Stimulated activated effector memory CD8-positive, alpha-beta T cell treated with anti-CD3 and anti-CD28 coated beads, Interleukin-12 subunit alpha, Interleukin-12 subunit beta, amount 100 ng/mL, for 72 hours (primary cell): ENCODE measurements at places on chromosomes 4 and X.

- no peak for DNase-seq
Measured at GRCh38 chr4:61379406-61379805, 179.3 kb downstream of the ADGRL3 start.

- DNase-seq = no peak
Measured at GRCh38 chr4:123120473-123120872, 198.1 kb upstream of the NUDT6 start.

- DNase-seq = no peak
Measured at GRCh38 chr4:83413676-83414075, 41.9 kb downstream of the HELQ start.

DNA sequence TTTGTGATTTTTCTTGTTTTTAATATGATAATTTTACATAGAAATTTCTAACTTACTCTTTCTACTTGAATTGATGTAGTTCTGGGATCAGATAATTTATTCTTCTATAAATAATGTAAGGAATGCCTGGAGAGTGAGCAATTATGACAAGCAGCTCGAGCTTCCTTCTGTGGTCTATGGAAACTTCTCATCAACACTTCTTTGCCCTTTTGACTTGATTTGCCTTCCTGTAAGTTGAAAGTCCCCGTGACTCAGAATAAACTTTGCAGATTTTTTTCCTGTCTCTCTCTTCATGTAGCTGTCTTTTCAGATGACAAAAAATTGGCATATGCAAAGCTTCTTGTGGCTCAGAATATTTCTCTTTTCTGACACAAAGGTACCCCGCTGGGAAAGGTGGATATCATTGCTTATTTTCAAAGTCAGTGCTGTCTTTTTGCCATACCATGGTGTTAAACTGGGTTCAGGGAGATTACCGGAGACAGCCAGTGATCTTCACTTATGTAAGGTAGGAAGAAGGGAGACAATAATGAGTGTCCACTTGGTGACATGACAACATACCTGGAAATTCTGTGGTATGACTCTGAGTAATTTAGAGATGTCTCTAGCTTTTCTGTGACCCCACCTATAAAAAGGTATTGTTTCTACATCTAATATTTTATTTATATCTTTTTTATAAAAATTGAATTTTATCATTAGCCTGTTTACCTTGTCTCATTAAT lies 278.6 kb upstream of the GNPDA2 start:
- no peak for DNase-seq

- DNase-seq = no peak
Measured at GRCh38 chrX:45566456-45566855, 365.8 kb upstream of the DIPK2B start.

GRCh38 chr4:47238667-47239066 lies 207.3 kb downstream of the GABRB1 start:
- no peak for DNase-seq

GRCh38 chr4:145047151-145047550 lies 50.8 kb downstream of the ANAPC10 start:
- DNase-seq = no peak

DNA sequence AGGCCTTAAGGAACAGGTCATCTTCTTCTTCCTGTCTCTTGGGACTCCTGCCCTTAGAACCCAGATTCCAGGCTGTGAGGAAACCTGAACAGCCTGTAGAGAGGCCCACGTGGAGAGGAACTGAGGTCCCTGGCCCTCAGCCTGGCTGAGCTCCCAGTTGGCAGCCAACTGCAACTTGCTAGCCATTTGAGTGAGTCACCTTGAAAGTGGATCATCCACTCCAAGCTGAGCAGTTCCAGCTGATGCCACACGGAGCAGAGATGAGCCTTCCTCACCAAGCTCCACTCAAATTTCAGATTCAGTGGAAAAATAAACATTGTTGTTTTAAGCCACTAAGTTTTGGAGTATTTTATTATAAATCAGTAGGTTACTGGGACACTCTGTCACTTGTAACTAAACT lies 392.5 kb downstream of the BCOR start:
- no peak for DNase-seq

DNA sequence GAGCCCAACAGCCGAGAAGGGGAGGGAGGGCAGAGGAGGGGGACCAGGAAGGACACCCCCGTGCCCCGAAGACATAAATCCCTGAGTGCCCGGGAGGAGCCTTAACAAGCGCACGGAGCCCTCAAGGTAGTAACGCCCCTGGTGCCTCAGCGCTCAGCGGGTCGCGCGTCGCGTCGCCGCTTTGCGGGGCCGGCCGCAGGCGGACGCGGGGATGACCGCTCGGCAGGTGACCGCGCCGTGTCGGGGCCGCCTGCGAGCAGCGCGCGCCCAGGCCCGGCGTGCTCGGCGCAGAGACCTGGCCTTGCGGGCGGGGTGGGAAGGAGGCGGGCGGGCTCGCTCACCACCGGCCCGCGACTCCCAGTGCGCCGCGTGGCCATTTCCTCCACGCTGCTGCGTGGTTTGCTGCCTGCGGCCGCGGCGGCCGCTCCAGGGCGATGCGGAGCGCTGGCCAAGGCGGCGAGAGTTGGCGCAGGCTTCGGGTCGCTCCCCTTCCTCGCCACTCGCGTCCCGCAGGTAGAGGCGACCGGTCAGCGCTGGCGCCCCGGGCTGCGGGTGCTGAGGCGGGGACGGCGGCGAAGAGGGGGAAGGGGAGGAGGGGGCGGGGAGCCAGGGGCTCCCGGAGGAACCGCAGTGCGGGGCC lies 632 bp downstream of the CCSER1 start:
- no peak for DNase-seq

DNA sequence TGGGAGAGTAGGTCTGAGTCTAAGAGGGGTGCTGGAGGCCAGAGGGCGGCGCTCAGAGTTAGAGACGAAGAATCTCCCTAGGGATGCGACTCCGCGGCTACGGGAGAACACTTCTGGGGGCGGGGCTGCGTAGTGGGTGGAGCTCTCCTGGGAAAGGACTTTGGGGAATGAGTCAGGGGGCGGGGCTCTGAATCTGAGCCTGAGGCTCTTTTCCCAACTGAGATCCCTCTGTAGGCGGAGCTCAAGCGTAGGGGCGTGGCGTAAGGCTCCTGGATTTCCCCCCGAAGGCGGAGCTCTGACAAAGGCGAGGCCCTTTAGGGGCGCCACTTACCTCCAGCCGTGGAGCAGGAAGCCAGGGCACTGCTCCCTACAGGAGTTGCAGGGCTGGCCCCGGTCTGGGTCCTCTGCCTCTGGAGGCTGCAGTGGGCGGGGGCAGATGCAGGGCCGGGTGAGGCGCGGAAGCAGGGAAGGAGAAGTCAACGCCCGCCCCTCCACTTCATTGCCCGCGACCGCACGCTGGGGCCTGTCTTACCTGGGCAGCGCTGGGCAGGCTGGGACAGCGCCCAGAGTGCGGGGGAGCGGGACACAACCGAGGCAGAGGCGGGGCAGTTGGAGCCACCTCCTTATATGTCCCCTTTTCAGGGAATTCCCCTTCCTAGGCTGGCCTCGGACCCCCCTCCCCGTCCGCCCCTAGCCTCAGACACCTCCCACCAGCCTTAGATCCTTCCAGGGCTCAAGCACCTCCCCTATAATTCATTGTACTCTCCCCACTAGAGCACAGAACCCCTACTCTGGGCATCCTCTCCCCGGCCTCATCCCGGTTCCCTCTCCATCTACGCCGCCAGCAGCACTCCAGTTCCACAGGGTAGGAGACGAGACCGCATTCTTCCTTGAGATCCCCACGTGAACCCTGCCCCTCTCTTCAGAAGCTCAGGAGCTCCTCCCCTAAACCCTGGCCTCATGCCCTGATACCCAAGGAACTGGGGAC lies 1.6 kb downstream of the PRICKLE3 start:
- DNase-seq = no peak

DNA sequence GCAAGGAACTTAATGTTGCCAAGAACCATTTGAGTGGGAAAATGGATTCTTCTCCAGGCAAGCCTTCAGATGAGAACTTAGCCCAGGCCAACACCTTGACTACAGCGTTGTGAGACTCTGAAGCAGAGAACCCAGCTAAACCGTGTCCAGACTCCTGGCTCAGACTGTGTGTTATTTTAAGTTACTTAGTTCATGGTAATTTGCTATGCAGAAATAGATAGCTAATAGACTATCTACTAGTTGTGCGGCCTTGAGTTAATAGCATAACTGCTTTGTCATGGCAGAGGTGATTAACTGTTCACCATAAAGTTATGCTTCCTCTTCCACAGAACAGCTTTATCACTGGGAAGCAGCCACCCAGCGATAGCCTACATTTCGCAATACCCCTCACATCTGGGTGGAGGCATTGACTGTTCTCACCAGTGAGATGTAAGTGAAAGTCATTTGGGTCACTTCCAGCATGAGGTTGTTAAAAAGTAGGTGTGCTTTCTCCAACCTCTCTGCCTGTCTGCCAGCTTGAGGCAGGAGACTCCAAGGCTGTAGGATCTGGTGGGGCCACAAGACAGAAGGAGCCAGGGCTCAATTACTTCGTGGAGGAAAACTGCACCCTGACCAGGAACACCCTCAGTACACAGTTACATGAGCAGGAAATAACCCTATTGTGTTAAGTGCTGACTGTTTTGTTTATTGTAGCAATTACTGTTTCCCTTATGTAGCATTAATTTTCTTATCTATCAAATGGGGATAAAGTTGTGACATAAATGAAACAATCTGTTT lies 94.2 kb downstream of the GPAT3 start:
- DNase-seq = no peak

- no peak for DNase-seq
Measured at GRCh38 chr4:4514786-4515185, 27.1 kb downstream of the STX18 start.

- DNase-seq = no peak
Measured at GRCh38 chrX:77298790-77299189, 148.4 kb upstream of the FGF16 start.

DNA sequence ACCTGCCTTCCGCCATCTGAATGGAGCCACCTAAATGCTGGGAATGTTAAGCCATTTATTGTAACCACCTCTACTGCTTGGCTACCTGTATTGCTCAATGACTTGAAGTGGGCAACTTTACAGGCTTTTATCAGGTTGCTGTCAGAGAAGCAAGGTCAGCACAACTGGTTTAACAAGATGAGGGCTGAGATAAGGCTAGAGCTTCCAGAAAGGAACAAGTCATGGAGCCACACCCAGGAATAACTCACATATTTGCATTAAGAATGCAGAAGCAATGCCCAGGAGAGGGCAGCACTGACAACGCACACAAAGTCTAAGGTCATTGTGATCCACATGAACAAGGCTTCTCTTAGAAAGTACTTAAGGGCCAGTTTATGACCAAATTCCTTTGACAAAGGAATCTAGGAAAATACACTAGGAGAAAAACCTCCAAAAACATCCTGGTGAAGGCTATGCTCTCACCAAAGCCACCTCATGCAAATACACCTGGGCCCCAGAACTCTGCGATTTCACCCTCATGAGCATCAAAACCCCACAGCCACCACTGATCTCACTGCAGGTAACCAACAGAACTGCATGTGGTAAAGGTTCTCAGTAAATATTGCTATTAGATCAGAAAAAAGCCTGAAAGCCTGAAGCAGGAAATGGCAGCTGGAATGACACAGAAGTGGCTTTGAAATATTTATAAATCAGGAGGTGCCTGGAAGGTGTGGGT lies 15.0 kb upstream of the STS start:
- no peak for DNase-seq

GRCh38 chrX:112424166-112424565 lies 255.6 kb downstream of the LHFPL1 start:
- no peak for DNase-seq

DNA sequence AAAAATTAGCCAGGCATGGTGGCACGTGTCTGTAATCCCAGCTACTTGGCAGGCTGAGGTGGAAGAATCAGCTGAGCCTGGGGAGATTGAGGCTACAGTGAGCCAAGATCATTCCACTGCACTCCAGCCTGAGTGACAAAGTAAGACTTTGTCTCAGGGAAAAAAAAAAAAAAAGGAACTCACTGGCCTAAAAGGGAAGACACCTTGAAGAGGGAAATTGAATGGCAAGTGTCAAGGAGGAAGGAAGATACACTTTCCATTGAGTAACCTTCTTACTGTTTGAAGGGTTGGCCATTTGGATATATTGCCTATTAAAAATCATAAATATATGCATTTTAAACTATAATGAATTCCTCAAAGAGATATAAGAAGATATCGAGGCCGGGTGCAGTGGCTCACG lies 147.5 kb upstream of the FAM241A start:
- no peak for DNase-seq

- no peak for DNase-seq
Measured at GRCh38 chr4:184668511-184669114, 19.1 kb downstream of the PRIMPOL start.

DNA sequence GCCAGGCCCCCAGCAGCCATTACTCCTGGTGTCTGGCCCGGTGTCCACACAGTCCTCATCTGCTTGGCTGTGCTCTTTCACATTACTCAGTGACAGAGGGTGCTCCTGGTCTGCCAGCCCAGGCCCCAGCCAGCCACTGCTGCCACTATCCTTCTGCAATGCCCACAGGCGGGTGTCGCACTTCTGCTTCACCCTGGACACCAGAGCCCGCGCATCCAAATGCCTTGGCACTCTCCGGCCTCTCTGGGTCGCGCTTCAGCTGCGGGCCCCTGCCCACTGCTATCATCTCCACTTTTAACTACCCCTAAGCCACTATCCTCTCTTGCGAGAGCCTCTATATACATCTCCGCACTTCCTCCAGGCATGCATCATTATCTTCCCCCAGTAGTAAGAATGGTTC lies 76.4 kb upstream of the UCP1 start:
- no peak for DNase-seq

GRCh38 chr4:48346594-48346993 lies 5.3 kb downstream of the SLAIN2 start:
- no peak for DNase-seq

GRCh38 chr4:78518561-78518960 lies 33.0 kb upstream of the ANXA3 start:
- DNase-seq = no peak

GRCh38 chr4:110034026-110034393 lies 121.3 kb downstream of the EGF start:
- no peak for DNase-seq

DNA sequence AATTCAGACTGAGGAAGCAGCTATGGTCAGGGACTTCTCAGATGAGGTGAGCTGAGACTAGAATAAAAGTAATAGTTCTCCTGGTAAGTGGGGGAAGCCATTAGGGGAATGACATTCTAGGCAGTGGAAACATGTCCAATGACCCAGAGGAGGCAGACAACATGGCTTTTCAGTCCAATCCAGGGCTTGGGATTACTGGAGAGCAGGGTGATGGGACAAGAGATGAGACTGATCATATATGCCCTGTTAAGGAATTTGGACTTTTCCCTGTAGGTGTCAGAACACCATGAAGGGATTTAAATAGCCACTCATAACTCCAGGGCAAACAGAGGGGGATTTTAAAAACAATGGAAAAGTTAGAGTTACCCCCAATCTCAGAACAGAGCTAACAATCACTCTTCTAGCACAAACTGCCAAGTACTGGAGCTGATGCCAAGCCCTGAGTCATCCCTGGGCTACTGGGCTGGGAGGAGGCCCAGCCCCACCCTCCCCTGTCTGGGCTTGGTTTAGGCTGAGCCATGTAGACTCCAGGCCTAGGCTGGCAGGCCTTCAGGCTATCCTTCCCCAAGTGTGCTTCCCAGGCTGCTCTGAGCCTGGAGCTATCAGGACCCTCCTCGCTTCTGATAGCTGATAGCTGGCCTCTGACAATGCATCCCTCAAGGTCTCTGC lies 22.7 kb upstream of the MSN start:
- no peak for DNase-seq
